ENCODE measurements at places on chromosomes 5 and 9. TPM values are rescaled to one million over a fixed set of nuclear protein-coding genes. Genes with fewer than 3 reads are reported as not detected.

GRCh38 chr5:113204525-113205161, 228.0 kb downstream of the DCP2 start:
- DNase-seq, result peak; percentile 42

- DNase-seq, result no peak
Measured at GRCh38 chr9:92706218-92706940, 36.4 kb upstream of the IPPK start.

DNA sequence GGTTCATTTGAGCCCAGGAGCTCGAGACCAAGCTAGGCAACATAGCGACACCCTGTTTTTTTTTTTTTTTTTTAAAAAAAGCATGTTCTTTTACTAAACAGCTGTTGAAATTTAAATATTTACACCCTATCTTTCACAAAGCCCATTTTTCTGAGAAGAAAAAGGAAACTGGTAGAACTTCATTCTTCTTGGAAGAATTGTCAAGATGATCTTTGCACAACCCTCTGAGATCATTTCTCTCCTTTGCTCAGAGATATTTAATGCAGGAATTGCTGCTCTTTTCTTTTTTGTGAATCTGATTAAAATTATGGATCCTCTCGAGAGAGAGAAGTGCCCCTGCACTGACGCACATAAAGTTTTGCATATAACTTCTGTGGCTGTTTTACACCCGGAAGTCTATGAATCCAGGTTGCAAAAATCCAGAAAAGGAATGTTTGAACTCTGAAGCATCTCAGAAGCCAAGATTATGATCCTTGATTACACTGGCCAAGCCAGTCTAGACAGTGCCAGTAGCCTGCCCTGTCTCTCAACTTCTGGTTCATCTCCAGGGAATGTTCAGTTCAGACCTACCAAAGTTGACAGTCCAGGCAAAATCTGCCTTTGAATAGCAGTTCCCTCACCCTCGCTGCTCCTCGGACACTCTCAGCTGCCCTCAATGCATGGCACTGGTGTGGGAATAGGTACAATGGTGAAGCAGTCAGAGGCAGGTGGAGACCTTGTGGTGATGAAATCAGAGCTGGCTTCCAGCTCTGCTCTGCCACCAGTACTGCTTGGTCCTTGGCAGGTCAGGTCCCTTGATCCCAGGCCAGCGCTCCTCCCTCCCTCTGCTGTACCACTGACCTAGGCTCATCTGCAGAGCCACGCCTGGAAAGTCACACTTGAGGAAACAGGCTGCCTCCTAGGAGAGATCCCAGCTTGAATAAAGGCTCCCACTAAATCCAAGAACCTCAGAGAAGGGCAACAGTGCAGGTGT, 13.3 kb upstream of the SLC31A2 start:
- DNase-seq, result no peak

DNA sequence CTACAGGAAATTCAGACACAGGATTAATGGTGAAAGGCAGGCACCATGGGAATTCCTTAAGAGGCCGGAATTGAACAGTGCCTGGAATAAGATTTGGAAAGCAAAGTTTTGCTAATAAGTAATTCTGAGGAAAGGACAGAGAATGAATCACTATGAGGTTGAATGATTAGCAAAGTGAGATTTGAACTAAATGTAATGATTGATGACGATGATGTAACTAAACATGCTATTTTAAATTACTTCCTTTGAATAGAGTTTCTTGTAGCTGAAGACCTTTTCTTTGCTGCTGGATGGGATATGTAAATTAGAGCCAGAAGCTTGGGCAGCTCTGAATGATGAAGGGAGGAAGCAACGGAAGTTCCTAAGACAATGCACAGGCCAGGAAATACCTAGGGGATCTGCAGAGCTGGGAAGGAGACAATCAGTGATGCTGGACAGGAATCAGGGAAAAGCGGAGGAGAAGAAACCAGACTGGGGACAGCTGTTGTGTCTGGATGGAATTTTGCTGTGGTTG, 482.0 kb downstream of the PSAT1 start:
- DNase-seq, result no peak

The GAS1 gene
- polyA plus RNA-seq, result 0.56 TPM

DNA sequence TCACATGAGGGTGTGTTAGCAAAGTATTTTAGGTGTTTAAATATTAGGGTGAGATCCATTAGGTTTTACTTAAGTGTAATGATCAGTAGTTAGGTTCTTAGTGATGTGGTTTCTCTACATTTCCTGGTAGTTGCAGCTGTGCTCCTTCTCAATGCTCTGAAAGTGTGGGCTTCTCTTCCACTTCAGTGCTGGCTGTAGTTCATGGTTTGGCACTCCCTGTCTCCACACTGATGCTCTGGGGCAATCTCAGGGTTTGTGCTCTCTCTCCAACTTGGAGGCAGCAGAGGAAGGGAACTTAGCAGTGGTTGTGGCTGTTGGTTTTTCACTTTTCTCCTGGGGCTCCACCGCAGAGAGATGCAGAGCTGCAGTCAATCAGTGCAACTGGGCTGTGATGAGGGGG, 507.5 kb downstream of the TMEM232 start:
- DNase-seq, result no peak

DNA sequence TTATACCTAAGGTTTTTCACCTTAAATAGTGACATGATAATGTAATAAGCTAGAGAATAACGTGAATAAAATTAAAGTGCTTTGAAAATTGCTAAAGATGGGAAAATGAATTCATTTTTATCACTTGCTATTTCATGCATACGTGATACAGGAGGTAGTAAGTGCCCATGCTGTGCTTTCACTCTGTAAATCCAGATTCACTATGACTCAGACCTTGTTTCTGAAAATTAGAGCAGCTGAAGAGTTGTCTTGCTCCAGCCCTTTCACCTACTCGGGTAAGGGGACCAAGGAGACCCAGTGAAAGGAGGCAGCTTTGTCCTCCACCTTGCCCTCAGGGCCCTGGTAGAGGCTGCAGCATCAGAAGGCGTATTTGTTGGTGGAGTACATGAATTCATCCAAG, 87.9 kb downstream of the ANKH start:
- DNase-seq, result no peak

The ELOVL7 gene
- polyA plus RNA-seq, result 12.0 TPM

Measured in keratinocyte (primary cell).